ENCODE measurements at places on chromosomes 4 and X.

DNA sequence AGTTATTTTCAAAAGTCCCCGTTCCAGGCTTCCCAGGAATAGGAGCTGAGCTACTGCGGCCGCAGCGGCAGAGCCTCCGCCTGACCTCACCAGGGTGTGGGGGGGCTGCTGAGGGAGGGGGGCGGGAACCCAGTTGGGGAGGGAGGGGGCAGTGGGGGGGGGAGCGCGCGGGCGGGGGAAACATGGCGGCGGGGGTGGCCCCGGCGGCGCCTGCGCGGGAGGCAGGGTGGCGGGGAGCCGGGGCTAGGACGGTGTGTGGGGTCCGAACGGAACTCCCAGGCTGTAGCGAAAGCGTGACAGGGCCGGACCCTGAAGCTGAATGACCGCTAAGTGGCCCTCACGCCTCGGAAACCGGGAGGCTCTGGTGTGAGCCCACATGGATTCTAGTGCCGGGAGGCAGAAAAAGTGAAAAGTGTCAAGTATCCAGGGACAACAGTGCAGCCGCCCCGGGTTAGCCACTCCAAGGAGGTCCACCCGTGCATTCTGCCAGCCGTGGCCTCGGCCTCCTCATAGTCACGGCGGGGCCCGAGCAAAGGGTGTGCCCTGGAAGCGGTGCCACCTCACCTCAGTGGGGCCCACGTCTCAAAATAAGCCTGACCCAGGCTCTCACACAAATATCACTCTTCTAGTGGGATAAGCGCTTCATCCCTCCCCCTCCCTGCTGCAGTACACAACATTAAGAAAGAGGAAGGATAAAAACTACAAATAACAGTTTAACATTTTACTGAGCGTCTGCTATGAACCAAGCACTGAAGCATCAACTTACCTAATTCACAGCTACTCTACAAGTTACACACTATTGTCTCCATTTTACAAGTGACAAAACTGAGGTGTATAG, at the start of gene KLHL13:
TSS of gene KLHL13 (minus strand) at position 98 of the 838 bp plus-strand sequence. CDS start 88,337 bp downstream, outside the sequence.
- DNase-seq = peak; percentile 82

- DNase-seq = no peak
Observed at GRCh38 chrX:103464774-103465117, 54.5 kb downstream of the RAB40A start.

- no peak for DNase-seq
Observed at GRCh38 chrX:73821921-73822559, 259.0 kb downstream of the CHIC1 start.

GRCh38 chrX:17242470-17242869, 132.5 kb upstream of the NHS start:
- peak; percentile 83 for DNase-seq

DNA sequence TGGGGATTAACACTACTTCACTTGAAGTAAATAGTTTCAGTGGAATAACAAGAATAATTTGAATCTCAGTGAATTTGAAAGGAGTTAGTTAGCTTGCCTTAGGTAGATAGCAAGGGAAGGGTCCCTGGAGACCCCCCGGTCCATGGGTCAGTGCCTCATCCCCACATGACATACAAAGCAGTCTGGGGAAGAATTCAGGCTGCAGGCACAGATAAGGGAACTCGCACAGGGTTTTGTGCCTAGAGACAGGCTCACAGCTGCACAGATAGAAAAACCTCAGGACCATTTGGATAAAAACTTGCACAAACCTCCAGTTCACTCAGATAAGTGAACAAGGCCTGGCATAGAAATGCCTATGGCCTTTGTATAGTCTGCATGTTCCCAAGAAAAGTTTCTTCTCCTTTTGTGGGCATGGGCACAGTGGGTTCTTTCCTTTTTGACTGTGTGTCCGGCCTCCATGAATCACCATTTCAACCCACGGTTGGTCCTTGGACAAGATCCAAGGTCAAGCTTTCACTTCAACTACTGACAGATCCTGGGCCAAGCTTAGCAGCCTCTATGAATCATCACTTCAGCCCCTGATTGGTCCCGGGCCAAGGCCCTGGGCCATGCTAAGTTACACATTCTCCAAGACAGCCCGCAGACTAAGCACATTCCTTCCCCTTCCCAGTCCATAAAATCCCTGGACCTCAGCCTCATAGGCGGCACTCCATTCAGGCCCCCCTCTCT, 108.3 kb upstream of the KLHL4 start:
- no peak for DNase-seq

DNA sequence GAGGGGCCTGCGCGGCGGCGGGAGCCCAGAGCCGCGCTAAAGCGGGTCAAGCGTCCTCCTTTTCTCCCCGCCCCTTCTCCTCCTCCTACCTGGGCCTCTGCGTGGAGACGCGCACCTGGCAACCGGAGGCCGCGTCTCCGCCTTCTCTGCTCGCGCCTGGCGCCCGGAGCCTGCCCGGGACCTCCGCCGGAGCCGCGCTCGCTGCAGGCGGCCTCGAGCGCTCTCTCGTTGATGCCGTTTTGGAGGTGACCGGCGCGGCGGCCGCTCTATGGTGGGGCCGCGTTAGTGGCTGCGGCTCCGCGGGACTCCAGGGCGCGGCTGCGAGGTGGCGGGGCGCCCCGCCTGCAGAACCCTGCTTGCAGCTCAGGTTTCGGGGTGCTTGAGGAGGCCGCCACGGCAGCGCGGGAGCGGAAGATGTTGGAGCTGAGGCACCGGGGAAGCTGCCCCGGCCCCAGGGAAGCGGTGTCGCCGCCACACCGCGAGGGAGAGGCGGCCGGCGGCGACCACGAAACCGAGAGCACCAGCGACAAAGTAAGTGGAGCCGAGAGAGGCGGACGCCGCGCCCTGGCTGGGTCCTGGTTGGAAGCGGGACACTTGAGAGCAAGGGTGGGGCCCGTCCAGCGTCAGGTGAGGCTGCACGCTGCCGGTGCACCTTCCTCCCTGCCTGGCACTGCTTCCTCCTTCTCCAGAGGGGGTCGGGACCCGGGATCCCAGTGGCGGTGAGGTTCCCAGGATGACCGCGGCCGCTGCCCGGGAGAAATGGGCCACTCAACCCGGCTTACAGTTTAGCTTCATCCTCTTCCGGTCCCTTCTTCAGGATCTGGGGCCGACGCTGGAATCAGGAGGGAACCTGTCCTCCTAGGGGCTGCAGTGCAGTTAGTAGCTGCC, at the start of gene CDS1:
TSS of gene CDS1 (plus strand) at position 140 of the 888 bp plus-strand sequence. CDS start at position 415, 275 bp downstream.
- DNase-seq = peak; percentile 86

DNA sequence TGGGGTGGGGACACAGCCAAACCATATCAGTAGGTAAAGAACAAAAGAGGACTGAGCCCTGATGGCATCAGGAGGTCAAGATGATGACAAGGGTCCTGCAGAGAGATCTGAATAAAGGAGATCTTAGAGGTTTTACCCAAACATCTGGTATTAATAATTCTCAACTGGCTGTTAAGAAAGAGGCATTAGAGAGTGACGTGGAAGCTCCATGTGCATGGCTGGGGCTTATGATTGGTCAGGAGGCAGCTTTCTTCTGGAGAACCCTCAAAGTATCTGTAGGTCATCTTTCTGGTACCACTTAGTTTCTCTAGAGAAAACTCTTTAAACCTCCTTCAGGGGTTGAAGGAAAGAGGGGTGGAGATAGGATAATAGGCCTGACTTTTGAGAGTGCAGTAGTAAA, 18.7 kb downstream of the MGST2 start:
- no peak for DNase-seq

GRCh38 chr4:970046-970745, 3.2 kb downstream of the DGKQ start:
- DNase-seq = peak; percentile 88

DNA sequence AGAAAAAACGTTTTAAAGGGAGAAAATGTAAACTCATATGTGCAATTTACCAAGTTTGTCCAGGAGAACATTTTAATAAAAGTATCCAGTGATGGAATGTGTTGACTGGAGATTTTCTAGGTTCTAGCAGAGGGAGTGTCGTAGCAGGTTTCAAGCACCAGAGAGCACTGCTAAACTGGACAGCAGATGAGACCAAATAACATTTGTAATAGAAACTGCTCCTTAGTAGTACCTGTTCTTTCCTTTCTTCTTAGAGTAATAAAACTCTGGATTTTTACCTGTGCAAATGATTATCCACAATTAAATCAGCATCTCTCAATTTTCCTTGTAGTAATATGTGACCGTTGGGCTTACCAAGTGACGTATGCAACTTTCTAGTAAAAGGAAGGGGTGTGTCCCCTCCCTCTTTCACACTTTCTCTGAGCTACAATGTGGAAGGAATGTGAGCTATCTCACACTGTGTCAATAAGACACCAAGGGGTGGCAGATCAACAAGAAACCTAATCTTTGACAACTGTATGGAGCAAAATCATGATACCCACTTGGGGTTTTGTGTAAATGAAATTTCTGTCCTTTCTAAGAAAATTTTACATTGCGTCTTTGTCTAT, 9.5 kb downstream of the HPGDS start:
- peak; percentile 54 for DNase-seq

DNA sequence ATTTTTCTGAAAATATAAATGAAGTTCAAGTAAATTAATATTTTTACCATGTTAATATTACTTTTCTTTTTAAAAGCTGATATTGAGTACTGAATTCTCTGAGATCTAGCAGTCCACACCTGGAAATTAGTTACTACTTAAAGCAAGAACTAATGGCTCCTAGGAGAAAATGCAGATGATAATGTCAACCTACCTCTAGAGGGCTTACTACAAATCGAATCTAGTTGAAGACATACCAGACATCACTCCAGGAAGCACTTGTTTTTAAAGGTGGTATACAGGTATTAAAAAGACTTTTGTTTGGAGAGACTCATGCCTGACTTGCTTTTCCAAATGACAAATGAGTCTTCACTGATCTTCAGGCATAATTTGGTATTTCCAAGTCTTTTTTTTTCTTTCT, 516.4 kb upstream of the BOD1L1 start:
- DNase-seq = no peak

DNA sequence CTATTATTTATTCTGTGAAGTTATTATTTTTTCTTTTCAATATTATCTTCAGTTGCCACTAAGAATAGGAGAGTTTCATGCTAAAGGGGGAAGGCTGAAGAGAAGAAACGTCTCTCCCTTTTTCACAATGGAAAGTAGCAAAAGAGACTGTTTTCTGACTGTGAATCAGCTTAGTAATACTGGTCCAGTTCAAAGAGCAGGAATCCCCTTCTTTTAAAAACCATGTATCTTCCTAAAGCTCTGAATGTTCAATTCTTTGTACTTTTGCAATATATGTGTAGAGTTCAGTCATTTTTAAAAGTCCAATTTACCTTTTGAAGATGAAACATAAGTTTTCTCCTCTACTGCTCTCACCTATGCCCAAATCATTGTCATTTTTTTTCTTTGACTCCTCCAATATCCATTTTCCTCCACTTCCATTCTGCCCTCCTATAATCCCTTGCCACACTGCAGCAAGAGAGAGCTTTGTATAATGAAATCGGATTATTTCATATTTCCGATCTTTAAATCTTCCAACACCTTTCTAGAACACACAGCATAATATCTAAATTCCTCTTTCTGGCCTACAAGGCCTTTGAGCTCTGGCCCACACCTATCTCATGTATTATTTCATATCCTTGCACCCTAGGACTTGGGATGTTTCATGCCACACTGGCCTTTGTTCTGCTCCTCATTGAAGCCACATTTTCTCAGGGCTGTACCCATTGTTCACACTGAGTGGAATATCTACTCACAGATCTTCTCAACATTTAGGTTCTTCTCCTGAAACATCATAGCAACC, 195.3 kb downstream of the CAMK2D start:
- DNase-seq = no peak

DNA sequence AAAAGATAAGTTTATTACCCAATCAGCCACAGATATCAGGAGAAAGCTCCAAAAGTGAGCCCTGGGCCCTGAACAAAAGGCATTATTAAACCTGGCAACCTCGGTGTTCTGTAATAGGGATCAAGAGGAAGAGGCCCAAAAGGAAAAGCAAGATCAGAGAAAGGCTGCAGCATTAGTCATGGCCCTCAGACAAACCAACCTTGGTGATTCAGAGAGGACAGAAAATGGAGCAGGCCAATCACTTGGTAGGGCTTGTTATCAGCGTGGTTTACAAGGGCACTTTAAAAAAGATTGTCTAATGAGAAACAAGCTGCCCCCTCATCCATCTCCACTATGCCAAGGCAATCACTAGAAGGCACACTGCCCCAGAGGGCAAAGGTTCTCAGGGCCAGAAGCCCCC, 75.7 kb downstream of the AGTR2 start:
- no peak for DNase-seq

Data from osteoblast (primary cell).